ENCODE measurements at places on chromosomes 7 and 10.

DNA sequence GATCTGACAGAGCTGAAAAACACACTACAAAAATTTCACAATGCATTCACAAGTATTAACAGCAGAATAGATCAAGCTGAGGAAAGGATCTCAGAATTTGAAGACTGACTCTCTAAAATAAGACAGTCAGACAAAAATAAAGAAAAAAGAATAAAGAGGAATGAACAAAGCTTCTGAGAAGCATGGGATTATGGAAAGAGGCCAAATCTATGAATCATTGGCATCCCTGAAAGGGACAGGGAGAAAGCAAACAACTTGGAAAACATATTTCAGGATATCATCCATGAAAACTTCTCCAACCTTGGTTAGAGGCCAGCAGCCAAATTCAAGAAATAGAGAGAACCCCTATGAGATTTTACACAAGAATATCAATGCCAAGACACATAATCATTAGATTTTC lies 804.8 kb upstream of the IGFBP3 start:
- DNase-seq, result no peak

DNA sequence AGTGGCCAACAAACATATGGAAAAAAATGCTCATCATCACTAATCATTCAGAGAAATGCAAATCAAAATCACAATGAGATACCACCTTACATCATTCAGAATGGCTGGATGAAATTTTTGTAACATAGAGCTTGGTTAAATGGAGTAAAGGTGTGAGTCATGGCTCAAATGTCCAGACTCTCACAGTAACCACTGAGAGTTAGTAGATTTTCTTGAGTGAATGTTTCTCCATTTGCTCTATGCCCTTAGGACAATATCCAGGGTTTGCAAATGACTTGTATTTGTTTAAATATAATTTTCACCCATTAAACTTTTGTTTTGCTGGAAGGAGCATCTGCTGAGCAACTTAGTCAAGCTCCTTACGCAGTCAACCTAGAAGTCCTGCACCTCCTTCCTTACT lies 967.2 kb downstream of the XPNPEP1 start:
- DNase-seq, result no peak

GRCh38 chr7:55336540-55336939 lies 28.6 kb upstream of the LANCL2 start:
- DNase-seq, result no peak

DNA sequence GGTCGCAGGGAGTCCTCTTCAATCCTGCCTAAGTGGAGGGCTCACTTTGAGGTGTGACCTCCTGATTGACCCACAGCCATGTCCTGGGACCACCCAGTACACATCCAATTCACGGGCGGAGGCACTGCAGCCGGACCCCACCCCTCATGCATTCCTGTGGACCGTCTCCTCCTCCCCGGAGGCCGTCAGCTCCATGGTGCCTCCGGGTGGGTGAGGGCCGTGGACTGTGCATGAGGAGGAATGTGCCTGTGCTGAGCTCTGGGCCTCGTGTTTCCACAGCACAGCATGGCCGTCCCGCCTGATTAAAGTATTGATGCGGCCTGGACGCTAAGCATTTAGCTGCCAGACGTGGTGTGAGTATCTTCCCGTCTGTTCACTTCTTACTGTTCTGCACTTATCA lies 52.8 kb downstream of the CFAP46 start:
- DNase-seq, result no peak

DNA sequence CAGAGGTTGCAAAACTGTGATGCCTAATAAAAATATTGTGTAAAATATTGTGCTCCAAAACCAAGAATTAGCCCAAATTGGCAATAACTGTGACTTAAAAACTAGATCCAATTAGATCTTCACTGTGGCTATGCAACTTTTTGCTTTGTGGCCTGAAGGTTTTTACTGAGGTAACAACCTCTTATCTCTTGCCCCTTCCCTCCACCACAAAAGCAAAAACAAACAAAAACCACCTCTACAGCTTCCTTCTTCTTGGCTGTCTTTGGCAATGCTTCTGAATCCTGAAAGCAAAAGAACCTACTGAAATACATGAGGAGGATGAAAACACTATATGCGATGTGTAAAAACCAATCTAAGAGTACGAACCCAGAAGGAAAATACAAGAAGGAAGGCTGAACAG lies 226.7 kb upstream of the MBL2 start:
- DNase-seq, result no peak

DNA sequence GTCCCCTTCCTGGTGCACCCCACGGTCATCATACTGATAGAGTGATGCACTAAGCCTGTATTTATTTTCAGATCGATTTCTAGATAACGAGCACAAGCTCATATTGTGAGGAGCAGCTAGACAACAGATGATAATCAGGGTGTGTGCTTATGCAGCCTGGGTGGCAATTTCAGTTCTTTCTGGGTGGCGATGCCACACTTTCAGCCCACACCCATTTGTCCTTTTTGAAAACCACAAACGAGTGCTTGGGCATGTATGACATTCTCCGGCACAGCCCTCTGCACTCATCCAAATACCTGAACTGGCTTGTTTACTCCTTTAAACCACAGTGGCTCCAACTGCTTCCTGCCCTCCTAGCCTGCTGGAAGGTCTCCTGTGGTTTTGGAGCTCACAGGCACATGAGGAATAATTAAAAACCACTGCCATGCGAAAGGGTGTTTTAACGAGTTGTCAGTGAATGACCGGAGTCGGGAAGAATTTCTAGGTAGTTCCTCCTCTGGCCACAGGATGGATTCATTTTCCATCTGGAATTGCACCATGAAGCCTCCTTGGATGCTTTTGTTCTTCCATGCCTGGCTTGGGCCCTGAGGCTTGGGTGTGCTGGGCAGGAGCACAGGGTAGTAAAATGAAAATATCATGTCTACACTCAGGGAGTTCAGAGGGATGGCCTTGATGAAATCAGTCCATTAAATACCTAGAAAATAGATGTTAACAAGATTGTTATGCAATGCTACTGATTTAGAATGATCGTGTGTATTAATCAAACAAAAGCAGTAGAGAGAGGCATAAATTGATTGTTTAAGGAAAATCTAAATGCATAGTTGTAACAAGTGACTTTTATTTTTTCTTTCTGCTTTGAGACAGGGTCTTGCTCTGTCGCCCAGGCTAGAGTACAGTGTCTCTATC lies 52.4 kb upstream of the ITGB1 start:
- DNase-seq, result no peak

- no peak for DNase-seq
These were observed 87.0 kb downstream of the ALOX5 start for GRCh38 chr10:45461034-45461433.

DNA sequence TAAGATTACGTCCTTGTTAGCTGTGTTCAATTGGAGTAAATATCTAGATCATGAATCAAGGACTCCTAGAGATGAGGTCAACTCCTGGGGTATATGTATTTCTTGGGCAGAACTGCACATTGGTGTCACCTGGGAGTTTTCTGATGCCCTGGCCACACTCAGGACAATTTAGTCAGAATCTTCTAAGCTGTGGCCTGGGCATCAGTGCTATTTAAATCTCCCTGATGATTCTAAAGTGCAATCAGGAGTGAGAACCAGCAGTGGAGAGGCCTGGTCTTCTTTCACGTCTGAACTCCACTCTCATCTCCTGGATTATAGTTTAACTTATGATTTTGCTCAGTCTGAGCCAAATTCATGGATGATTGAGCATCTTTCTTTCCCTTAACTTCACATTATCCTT lies 218.0 kb downstream of the BMPER start:
- no peak for DNase-seq

GRCh38 chr7:133026210-133026859 lies 55.6 kb downstream of the CHCHD3 start:
- no peak for DNase-seq

Measured in NCI-H1092 (cell line).